ENCODE measurements at places on chromosomes 16 and 17. TPM values are rescaled to one million over a fixed set of nuclear protein-coding genes. Genes with fewer than 3 reads are reported as not detected.

DNA sequence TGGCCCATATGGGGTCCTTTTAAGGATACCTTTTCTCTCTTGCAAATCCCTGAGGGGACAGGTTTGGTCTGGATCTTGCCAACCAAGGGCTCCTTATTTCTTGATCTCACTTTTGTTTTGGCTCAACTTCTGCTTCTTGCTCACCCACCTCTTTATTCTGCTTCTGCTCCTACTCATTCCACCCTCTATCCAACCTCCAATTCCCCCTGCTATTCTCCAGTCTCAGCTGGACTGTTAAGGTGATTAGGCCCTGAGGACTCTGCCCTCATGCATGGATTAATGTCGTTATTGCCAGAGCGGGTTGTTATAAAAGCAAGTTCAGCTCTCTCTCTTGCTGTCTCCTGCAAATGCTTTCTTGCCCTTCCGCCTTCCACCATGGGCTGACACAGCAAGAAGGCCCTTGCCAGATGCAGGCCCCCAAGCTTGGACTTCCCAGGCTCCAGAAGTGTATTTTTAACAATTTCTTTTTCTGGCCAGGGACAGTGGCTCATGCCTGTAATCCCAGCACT lies 29.8 kb downstream of the LAT start:
- DNase-seq: no peak

The DHRS7C gene
- not detected for total RNA-seq

The ODAD4 gene
- 2.7 TPM for total RNA-seq

The PRSS27 gene
- 0.44 TPM for total RNA-seq

DNA sequence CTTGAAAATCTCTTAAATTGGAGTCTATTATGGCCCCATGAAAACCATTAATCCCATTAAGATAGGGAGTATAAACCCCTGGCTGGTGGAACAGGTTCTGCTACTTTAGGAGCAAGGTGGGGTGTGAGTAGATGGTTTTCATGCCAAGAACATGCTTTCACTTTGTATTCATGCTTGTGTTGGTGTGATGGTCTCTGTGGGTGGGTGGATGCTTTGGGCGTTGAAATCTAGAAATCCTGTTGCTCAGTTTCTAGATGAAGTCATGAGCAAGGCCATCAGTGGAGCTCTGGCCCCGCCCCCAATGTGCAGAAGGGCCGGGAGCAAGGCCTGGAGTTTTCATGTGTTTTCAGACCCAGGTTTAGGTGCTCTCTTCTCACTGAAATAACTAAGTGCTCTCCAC lies 20.1 kb downstream of the PLD6 start:
- DNase-seq: no peak

DNA sequence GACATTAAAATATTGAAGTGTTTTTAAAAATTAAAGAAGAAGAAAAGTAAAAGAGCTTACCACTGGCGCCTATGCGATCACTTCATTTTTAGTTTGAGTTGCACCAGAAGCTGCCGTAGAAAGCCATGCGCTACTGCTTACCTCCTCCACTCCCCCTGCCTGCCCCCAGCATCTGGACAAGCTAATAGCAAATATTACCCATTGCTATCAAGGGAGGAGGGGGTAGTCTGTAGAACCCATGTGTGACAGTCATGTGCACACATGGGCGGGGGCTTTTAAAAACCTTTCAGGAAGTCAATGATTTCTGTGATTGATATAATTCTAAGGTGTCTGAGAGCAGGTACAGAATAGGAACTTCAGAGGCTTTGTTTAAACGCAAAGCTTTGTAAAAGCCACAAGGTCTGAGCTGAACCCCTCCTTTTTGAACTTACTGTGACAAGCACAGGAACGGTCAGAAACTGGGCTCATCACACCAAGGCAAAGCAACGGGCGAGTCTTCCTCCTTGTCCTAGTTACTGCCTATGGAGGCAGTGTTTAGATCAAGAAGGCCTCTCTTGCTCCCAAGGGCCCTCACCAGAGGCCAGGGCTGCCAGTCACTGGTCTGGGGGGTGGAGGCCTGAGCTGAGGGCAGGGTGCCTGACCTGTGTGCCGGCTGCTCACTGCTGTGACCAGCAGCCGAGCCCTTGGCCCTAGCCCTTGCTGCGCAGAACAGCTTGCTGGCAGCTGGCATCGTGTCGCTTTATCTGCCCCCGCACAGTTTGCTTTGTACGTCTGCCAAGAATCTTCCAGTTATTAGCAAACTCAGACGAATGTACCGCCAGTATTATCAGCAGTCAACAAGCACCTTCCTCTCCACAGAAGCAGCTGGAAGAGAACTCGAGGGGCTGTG lies 15.0 kb downstream of the GINS2 start:
- DNase-seq: no peak
